Naive B cell (primary cell): ENCODE measurements at places on chromosomes 7 and 10.

- DNase-seq: no peak
Observed at GRCh38 chr7:76292213-76292573, 10.3 kb upstream of the HSPB1 start.

- DNase-seq: no peak
Observed at GRCh38 chr10:121919666-121920065, 8.2 kb downstream of the ATE1 start.

GRCh38 chr7:132450188-132450587, 126.1 kb downstream of the PLXNA4 start:
- DNase-seq: no peak

GRCh38 chr7:73448609-73449008, 15.0 kb downstream of the FZD9 start:
- no peak for DNase-seq

GRCh38 chr10:93417921-93418320, 64.2 kb downstream of the MYOF start:
- no peak for DNase-seq

GRCh38 chr10:2936816-2937215, 130.5 kb upstream of the PFKP start:
- no peak for DNase-seq

GRCh38 chr10:116470768-116471415, 43.2 kb downstream of the PNLIPRP3 start:
- no peak for DNase-seq

GRCh38 chr7:27254625-27255024, 12.0 kb downstream of the EVX1 start:
- no peak for DNase-seq

- DNase-seq: no peak
Observed at GRCh38 chr7:45021604-45022296, 21.7 kb downstream of the CCM2 start.

DNA sequence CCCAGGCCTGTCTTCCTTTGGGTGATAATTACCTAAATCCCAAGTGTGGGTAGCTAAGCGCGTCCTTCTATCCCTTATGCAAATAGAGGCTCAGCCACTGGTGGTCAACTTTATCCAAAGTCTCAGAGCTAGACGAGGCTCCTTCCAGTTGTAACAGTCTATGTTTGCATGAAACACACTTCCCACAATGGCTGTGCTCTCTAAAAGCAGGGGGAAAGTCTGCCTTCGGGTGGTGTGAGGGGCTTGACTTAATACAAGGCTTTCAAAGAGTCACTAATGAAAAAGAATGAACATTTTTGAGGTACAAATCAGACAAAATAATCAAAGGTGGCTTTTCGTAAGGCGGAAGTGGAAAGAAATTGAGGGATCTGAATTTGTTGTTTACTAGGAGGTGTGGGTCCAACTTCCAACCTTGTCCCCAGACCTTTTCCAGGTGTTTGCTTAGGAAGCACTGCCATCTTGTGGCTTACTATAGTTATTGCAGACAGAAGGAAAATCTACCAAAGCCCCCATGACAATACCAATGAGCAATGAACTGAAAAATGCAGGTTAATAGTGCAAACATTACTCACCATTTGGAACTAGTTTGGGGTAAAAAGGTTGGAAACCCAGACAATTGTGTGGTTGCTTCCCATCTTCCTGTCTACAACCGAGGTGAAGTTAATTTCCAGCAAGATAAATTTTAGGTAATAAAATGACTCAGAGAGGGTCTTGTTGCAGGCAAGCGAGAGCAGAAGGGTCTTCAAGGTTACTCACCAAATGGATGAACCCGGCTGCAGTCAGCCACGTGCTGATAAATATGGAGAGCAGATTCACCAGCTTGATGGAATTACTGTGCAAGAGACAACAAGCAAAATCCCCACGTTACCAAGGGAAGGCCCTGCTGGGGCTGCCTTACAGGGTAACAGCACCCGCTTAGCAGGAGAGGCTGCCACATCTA, 525.7 kb downstream of the KCNMA1 start:
- peak; percentile 6 for DNase-seq

GRCh38 chr7:107327986-107328569, 141.8 kb upstream of the GPR22 start:
- DNase-seq: no peak

GRCh38 chr10:98028168-98028770, 2.2 kb downstream of the CRTAC1 start:
- peak; percentile 3 for DNase-seq

- DNase-seq: no peak
Observed at GRCh38 chr10:109821672-109822071, 101.6 kb downstream of the XPNPEP1 start.

- DNase-seq: no peak
Observed at GRCh38 chr7:2205036-2205780, 27.5 kb downstream of the MAD1L1 start.

- DNase-seq: no peak
Observed at GRCh38 chr10:53980210-53980609, 820.8 kb downstream of the PCDH15 start.

DNA sequence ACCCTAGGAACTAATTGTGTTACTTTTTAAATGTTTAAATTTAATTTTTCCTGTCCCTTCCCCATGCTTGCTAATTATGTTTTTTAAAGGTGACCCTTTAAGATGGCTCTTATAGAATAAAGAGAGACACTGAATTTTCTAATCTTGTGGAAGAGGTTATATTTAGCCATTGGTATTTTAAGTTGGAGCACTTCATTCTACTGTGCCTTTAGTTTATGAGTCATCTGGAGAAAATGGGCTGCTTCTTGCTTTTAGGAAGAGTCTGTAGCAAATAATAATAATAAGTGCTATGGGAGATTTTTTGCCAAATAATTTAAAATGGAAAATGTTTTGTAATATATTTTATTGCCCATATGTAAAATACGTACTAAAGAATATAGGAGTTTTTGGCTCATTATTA, 139.7 kb downstream of the ADK start:
- DNase-seq: no peak

- DNase-seq: no peak
Observed at GRCh38 chr7:1856161-1856887, 186.2 kb downstream of the ELFN1 start.

DNA sequence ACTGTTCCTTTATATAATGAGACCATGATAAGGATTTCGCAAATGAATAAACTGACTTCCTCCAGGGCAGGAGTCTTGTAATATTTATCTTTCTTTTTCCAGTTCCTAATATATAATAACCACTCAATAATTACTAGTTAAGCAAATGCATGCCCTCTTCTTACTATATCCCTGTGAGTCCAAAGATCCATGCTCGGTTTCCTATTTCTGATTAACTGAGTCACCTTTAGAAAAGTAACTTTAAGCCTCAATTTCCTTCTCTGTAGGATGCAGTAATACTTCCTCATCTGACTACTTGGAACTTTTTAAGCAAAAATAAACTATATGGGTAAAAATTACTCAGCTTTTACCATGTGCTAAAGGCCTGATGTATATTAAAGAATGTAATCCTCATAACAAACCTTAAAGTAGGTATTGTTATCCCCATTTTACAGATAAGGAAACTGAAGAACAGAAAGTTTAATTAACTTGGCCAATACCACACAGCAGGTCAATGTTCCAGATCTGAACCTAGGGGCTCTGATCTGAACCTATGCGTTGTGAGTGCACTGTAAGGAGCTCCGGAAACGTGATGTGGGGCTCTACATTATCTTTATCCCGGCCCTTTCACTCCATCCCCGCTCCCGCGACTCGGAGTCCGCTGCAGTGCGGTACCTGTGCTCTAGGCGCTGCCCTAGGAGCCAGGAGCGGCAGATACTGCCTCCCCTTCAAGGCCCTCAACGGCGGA, 458 bp downstream of the COX15 start:
- no peak for DNase-seq

DNA sequence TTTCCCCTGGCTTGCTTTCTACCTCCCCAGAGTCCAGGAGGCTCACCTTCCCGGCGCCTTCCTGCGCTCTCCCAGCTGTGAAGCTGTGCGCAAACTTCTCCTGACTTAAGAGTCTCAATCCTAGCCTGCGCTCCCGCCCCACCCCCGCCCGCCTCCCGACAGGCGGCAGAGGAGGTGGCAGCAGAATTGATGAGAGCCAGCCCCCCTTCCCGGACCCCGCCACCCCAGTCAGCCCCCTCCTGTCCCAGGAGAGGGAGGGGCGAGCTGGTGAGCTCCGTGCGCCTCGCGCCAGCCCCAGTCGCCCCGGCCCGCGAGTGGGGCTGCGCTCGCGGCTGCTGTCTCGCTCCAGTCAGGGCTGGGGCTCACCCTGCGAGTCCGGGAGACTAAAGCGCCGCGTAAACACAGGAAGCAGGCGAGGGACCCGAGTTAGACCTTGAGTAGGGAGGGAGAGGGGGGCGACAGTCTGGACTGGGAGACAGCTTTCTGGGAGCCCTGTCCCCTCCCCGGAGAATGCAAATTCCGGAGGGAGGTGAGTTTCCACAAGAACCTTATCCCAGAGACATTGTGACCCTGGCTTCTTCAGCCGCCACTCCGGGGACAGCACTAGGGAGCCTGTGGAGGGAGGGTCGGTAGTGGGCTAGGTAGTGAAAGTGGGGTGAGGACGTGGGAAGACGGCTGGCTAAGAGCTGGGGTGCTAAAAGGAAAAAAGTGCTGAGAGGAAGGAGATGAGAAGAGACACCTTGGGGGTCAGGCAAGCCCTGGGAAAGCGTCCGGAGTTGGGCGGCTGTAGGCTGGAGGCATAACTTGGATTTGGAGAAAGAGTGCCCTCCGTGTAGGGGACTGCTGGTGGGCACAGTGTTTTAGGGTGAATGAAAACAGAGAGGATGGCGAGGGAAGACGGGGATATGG, at the start of gene CALCR:
Gene CALCR, minus strand, starts transcription at position 79 of the 909 bp plus-strand sequence. CDS start 87,743 bp downstream, outside the sequence.
- no peak for DNase-seq

DNA sequence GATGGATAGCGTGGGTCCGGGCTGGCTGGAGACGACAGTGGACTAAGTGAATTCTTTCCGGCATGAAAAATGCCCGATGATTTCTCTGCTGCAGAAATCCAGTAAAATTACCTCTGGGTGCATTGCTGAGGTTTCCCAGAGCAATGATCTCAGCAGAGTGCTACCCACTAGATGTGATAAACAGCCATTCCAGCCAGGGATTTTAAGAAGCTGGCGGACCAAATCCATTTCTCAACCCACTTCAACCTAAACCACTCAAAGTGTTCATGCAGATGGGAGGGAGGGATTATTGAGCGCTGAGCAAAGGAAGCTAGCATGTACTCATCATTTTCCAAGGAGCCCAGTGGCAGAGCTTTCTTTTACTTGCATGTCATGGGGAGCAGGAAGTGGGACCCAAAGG, 116.7 kb downstream of the PRKCQ start:
- no peak for DNase-seq

DNA sequence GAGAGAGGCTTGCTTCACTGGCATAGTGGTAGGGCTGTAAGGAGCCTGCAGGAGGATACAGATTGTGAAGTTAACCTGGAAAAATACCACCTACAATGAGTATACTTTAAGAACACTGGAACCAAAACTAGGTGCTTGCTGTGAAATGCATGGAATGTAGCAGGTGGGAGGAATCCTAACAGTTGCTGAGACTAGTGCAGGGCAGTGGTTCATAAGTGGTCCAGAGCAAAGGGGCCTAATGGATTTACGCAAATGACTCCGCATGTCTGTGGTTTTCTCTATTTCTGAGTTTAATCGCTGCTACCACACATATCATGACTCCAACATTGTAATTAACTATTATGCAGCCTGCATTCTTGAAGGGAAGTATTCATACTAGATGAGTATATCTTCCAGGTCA, 218.4 kb downstream of the CHRM2 start:
- DNase-seq: no peak

DNA sequence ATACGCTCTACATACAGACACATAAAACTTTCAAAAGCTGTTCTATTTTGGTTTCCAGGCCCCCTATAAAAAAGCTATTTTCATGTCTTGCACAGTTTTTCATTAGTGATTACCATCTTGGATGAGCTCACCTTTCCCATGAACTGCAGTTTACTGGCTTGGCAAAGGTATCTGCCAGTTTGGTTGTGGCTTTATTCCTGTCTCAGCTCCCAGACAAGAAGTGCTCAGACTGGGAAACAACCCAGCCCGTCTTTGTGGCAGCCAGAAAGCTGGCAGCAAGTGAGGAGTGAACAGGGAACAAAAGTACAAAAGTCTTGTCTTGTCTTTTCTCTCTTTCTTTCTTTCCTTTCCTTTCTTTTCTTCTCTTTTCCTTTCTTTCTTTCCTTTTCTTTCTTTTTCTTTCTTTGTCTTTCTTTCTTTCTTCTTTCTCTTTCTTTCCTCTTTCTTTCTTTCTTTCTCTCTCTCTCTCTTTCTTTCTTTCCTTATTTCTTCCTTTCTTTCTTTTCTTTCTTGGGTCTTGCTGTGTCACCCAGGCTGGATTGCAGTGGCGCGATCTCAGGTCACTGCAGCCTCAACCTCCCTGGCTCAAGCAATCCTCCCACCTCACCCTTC, 138.8 kb downstream of the CFAP58 start:
- no peak for DNase-seq

DNA sequence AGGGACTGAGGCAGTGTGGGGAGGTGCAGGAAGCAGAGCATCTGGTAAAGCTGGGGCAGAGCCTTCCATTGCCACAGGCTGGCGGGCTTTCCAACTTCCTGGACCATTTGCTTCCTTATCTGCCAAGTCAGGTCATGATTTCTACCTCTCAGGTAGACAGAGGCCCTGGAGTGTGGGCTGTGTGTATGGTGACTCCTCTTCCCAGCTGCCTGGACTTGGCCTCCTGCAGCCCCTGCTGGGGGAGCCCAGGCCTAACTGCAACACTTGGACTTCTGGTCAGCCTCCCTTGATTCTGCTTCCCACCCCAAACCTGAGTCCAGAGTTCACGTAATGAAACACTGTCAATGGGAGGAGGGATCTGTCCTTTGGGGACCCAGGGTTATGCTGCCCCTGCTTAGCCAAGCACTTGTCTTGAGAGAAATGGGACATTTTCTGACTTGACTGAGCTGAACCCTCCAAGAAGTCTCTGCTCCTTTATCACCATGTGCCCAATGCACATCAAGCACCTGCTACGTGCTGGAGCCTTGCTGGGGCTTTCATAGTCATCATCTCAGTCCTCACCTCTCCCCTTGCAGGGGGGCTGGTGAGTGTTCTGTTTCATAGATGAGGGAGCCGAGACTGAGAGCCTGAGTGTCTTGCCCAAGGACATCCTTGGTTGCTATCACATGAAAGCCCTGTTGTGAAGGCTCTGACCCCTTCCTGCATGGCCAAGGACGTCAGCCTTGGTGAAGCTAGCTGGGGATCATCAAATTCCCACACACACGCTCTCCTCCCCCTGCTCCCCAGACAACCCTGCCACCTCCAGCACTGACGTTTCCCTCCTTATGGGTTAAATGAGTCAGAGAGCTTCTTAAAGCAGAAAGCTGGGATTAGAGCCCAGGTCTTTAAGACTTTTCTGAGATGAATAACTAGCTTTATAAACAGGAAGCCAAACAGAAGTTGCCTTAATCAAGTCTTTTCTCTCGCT, 3.4 kb downstream of the CLEC2L start:
- DNase-seq: no peak

DNA sequence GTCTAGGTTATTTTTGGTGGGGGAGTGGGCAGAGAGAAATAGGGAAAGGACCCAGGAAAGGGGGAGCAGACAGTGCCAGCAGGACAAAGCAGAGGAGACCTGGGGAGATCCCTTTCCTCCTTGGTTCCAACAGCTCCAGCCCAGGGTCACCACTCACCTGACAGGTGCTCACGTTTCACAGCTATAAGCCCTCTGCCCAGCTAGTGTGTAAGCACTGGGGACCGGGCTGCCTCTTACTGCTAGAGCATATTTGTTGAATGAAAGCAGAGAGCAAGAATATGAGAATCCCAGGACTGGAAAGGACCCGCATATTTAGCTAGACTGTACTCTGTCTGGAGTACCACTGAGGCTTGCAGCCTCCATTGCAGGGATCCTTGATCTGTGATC, 6.7 kb downstream of the ZCCHC24 start:
- no peak for DNase-seq
